ENCODE measurements at places on chromosomes 2 and 18.

DNA sequence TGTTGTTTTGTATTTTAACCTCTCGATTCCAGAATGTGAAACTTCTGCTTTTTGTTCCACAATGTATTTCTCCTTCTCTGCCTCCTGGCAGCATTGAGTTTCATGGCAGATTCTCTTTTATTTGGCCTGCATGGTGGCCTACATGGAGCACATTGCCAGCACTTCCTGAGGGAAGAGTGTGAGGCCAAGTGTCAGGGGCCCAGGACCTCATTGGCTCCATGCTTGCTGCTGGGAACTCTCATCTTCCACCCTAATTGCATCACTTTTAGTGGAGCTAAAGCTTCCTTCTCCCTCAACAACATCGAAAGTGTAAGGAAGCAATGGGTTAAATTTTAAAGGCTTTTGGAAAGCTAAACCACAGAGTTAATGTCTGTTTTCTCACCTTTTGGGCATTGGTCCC is 9.5 kb downstream of the TRIB2 start:
- DNase-seq: no peak

- no peak for DNase-seq
Measured at GRCh38 chr2:104040771-104041170, 813.1 kb upstream of the POU3F3 start.

DNA sequence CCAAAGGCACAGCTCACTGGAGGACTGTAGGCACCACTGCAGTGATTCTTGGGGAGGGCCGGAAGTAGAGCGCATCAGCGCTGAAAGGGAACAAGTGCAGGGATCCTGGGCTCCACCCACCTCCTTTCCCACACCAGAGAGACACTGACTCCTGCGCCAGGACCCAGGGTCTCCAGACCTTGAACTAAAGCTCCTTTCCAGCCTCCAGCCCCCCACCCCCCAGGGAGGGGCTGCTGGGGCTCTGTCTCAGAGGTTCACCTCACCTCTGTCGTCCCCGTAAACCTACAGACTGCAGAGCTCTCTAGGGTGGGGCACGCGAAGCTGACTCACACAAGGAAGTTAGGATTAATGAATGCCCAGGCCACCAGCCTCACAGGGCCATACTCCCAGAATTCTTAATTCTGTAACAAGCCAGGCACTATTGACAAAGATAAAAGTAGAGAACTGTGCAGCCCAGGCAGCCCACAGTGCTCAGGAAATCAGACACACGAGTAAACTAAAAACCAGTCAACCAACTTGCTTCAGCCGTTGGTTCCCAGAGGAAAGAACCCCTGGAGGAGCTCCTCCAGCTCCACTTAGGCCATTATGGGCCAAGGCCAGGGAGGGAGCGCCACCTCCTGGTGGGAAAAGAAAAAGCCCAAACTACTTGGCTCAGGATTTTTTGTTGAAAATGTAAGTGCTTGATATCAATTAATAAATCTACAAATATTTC is 45.1 kb upstream of the ACAA2 start:
- no peak for DNase-seq

DNA sequence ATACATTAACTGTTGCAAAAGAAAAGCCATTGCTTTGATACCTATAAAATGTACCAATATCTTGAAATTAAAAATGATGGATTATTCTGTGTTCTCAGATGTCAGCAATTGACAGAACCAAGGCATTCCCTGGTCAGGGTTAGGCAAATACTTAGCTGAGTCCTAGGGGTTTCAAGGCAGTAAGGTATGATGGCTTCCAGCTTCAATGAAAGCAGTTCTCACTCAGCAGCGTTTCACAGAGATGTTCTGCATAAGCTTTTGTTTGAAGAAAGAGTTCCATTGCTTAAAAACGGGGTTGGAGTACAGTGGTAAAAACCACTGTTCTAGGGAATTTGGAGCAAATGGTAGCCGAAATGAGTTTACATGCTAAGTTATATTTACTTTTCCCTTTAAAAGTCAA is 17.0 kb upstream of the KANSL1L start:
- DNase-seq: no peak

- DNase-seq: no peak
Measured at GRCh38 chr2:174614261-174614660, 16.7 kb upstream of the WIPF1 start.

- no peak for DNase-seq
Measured at GRCh38 chr2:26284132-26284531, 39.4 kb downstream of the HADHB start.

DNA sequence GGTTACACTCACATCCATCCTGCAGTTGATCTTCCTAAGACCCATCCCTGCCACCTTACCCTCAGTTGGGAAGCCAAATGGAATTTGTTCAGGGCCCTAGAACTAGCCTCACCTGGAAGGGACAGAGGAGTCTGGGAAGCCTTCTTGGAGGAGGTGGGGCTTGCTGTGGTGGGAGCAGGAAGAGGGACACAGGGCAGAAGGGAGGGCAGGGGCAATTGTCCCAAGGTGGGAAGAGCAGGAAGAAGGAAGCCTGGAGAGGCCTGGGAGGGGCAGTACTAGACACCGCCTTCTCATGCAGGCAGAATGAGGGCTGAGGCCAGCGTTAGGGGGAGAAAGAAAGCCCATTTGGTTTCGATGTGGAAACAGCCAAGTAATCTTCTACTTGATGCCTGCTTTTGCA is 34.1 kb upstream of the ASPRV1 start:
- no peak for DNase-seq

DNA sequence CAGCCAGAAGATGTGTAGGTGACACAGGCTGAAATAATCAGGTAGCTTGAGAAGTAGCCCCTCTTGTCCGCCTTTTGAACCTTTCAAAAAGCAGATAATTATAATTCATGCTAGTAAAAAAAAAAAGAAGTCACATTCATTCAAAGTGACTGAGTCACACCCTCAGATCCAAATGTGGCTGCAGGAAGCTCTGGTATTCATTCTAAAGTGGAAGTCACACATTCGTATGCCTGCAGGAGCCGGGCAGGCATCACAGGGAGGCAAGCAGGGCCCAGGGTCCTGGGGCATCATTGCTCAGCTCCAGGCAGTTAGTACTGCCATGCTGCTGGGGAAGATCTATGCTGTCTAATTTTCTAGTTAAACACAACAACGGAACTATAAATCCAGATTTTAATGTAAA is 21.7 kb upstream of the RAB11FIP5 start:
- DNase-seq: no peak
